Cortex of kidney (tissue), 1 donor: ENCODE measurements at places on chromosomes 3 and 15.

DNA sequence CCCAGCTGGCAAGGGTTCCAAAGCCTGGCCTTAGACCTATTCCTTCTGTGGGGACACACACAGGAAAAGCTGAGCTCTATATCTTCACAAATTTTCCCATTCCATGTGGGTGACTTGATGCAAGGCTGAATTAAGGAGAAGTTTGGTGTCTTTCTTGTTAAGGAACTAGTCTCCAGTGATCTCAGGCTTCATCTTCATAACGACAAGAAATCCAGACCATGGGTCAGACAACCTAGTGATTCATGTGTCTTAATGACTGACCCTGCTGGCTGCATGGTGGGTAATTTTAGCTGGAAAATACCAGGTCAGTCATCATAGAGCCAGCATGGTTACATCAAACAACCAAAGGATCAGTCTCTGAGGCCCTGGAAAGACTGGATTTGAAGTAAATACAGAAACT is 112.7 kb upstream of the SLC4A7 start:
- no peak for DNase-seq

DNA sequence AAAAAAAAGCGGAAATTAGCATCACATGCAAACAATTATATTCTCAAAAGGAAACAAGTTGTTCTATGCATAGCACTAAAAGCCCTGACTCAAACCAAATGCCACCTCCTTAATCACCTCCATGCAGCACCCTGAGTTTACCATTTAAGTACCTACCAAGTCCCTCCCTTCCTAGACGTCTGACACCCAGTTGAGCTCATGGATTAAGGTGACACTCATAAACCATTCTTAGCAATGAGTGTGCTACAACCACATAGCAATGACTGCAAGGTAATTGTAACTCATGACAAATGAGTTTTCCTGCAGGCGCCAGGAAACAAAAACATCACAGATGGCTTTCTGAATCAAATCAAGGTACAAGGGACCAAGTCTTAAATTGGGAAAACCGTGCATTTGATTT is 32.0 kb downstream of the WWTR1 start:
- DNase-seq, result no peak

DNA sequence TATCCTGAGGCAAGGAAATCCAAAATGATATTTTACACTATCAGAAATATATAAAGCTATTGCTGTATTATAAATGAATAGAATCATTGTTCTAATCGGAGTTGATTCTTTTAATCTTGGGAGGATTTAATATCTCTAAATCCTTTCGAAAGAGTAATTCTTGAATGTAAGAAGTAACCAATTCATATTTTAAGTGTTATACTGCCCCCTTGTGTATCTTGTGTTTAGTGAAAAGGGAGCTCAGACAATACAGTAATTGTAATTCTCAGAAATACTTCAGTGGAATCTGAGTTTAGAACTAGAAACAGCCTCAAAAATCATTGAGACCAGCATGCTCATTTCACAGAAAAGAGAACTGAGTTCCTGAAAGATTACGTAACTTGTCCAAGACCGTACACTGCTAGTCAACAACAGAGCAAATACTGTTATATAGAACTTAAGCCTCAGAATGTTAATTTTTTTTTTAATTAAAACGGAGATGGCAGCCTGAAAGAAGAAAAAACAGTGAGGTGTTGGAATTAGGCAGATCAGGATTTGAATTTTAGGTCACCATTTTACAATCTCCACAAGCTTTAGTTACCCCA is 42.9 kb downstream of the PLCH1 start:
- no peak for DNase-seq

- no peak for DNase-seq
Observed at GRCh38 chr15:56533731-56534403, 68.9 kb upstream of the MNS1 start.

DNA sequence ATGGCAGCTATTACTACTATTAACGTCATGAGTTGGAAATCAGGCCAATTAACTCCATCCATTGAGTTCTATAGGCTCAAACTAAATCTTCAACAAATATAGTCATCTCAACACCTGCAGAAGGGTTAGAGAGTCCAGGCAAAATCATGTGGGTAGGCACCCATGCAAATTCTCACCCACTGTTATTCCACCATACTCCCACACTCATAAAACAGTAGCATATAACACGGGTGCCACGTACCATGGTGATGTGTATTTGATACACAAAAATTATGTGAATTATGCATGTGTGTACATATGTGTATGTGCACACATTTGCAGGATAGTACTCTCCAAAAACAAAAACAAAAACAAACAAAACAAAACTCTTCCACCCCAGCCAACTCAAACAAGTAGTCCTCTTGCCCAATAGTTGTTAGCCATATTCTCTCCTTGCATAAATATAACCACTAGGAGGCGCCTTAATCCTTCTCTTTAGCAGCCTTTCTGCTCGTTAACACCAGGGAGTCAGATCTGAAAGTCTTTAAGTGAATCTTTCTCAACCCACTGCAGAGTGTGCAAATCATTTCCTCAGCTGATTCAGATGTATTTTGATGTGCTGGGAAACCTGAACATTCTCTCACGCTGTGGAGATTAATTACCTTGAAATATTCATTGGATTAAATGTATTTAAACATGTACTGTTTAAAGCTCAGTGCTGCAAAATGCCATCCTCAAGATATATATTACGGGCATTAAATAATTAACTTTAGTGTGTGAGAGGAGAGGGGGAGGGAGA is 38.0 kb upstream of the COPB2 start:
- DNase-seq, result no peak
